NCI-H1436 (cell line): ENCODE measurements at places on chromosomes 11 and 22.

- DNase-seq: no peak
Measured at GRCh38 chr22:48520207-48520606, 1307.5 kb downstream of the BRD1 start.

DNA sequence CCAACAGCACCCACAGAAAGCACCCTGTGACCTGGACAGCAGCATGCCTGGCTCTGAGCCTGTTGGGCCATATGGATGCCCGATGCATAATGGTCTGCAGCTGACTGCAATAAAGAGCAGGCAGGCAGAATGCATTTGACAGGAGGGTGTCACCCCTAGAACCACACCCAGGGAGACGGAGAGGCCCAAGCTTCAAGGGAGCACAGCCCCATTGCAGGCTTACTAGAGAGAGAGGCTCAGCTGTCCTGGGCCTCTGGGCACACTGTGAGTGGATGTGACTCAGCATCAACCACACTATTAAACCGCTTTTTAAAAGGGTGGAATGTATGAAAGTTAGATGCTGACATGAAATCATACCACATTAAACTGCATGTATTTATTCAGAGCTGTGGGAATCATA, 365.3 kb downstream of the CTTN start:
- DNase-seq: no peak

DNA sequence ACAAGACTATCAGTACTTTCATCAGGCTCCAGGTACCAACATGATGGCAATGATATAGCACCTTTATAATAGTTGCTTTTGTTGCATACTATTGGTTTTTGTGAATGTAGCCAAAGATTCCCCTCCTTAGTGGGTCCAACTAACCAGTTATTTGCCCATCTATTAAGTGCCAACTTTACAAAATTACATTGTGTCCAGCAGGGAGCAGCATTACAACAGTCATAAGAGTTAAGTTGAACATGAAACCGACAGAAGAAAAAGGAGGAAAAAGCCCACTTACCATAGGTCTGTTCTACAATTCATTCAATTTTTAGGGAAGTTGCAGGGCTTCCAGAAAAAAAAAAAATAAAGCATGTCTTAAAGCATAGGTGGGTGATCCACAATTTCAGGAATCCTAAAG, 21.6 kb downstream of the IMMP1L start:
- no peak for DNase-seq

DNA sequence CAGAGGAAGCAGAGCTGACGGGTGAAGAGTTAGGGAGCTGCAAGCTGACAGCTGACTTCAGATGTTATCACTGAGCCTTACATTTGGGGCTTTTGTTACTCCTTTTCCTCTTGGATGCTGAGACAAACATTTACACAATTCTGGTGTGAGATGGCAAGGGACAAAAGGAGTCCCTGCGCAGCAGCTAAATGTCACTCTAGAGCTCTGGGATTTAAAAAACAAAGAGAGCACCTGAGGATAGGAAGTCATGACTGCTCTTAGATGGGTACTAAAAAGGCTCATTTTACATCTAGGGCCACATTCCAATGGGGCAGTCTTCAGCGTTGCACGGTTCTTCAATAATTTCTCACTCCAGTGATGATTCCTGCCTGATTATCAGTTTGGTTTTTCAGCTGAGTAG, 204.5 kb downstream of the RAB38 start:
- no peak for DNase-seq

DNA sequence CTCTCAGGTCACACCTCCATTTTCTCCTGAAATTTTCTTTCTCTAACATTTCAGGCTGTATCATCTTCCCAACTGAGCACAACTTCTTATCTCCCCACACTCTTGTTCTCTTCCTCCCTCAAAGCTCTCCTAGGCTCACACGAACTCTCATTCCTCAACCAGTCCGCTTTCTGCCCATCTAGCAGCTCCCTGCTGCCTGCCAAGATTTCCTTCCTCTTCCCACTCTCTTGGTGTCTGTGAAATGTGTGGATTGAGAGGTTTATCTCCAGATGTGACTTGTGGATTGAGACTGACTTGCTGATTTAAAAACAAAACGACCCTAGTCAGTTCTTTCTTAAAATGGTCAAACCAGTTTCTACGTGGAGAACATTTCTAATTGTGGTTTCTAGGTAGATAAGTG, 106.3 kb downstream of the MTNR1B start:
- DNase-seq: no peak

GRCh38 chr11:61477727-61478148, 30.8 kb upstream of the LRRC10B start:
- DNase-seq: no peak

GRCh38 chr11:75135651-75136050, 15.3 kb upstream of the SLCO2B1 start:
- no peak for DNase-seq
